ENCODE measurements at places on chromosomes 5 and 9. TPM values are rescaled to one million over a fixed set of nuclear protein-coding genes. Genes with fewer than 3 reads are reported as not detected.

GRCh38 chr9:126058011-126058531 lies 268.6 kb upstream of the MVB12B start:
- no peak for DNase-seq

GRCh38 chr9:69307446-69308205 lies 17.4 kb upstream of the ENTREP1 start:
- no peak for DNase-seq

DNA sequence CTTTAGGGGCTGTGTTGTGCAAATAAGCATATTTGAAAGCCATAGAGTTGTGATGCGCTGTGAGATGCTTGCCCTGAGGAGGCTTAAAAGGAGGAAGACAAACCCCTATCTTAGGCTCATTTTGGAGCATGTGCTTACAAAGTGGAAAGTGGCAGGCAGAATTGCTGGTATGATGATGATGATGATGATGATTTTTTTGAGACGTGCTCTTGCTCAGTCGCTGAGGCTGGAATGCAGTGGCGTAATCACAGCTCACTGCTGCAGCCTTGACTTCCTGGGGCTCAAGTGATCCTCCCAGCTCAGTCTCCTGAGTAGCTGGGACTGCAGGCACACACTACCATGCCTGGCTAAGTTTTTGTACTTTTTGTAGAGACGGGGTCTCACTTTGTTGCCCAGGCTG lies 1.7 kb downstream of the CNOT8 start:
- no peak for DNase-seq

DNA sequence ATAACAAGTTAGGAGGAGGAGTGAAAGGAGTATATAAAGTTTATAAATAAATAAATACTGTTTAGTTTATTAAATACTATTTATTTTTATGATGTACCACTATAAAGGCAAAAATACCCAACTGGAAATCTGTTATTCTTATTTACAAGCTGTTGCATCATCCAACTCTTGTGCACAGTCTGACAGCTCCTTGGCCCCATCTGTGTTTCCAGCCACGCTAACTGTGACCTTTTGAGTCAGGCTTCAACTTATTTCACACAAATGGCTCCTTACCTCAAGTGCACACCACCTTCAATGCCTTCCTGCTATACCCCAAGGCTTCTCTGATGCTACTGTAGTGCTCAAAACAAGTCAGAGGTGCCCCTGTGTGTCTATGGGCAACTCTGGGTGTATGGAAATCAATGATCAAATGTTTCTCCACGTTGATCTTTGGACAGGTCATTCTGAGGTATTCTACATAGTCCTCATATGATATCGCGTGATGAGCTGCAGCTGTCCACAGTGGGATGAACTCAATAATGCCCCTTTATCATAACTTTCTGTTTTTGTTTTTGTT lies 303.2 kb upstream of the GRAMD2B start:
- no peak for DNase-seq

SLC45A2 gene
- polyA plus RNA-seq = 0.65 TPM

CYSTM1 gene
- polyA plus RNA-seq = 28.2 TPM

DNA sequence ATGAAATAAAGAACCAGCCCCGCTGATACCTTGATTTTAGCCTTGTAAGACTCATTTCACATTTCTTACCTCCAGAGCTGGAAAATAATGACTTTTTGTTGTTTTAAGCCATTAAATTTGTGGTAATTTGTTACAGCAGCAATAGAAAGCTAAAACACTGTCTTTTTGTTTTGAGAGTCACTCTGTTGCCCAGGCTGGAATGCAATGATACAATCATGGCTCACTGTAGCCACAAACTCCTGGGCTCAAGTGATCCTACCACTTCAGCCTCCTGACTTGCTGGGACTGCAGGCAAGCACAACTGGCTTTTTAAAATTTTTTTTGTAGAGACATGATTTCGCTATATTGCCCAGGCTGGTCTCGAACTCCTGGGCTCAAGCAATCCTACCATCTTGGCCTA lies 34.7 kb upstream of the MYO10 start:
- DNase-seq = no peak

DNA sequence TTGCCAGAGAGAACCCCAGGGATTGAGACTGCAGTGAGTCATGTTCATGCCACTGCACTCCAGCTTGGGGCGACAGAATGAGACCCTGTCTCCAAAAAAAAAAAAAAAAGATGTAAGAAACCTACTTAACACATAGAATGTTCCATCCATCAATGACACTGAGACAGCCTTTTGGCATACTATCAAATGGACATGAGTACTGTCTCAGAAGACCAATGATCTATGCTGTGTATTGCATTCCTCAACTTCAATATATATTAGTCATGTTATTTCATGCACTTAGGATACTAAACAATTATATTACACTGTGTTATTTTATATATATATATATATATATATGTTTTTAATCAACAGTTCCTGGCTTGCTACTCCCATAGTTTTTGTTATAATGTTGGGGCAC lies 57.1 kb upstream of the ANKH start:
- no peak for DNase-seq

Measured in hindlimb muscle (tissue), 1 donor.